Activated T-helper 1 cell treated with anti-CD3 and anti-CD28 coated beads, Interleukin-2, amount 50 U/mL, for 16 hours (primary cell): ENCODE measurements at places on chromosomes 5 and 9.

DNA sequence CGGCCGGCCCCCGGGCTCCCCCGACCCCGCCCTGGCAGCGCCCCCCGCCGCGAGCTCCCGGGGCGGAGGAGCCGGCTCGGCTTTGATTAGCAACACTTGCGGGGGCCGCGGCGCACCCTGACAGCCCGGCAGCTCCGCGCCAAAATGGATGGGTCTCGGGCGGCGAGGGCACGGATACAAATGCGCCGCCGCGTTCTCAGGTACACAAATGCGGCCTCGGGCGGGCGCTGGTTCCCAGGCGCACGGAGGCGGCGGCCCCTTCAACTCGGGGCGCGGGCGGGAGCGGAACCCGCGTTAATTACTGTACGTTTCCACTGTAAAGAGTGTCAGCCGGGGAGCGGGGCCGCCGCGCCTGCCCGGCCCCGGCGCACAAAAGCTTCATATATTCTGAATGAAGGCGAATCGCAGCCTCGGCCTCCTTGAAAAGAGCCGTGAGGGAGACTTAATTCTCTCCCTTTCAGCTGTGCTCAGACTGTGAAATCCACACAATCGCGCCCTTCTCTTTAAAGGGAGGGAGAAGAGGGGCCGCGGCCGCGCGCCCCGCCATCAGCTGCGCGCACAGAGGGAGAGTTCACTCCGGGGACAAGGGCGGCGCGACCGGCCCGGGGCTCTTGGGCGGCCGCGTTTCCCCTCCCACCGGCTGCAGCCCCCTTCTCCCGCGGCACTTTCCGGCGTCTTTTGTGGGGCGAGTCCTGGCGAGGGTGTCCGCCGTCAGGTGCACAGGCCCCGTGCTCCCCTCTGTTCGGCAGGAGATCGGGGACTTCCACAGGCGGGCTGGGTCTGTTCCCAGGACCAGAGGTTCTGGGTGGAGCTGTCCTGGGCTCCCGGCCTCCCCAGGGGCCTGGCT is 27.0 kb downstream of the MSX2 start:
- DNase-seq = no peak

GRCh38 chr5:39494107-39494510 is 69.3 kb upstream of the DAB2 start:
- no peak for DNase-seq

DNA sequence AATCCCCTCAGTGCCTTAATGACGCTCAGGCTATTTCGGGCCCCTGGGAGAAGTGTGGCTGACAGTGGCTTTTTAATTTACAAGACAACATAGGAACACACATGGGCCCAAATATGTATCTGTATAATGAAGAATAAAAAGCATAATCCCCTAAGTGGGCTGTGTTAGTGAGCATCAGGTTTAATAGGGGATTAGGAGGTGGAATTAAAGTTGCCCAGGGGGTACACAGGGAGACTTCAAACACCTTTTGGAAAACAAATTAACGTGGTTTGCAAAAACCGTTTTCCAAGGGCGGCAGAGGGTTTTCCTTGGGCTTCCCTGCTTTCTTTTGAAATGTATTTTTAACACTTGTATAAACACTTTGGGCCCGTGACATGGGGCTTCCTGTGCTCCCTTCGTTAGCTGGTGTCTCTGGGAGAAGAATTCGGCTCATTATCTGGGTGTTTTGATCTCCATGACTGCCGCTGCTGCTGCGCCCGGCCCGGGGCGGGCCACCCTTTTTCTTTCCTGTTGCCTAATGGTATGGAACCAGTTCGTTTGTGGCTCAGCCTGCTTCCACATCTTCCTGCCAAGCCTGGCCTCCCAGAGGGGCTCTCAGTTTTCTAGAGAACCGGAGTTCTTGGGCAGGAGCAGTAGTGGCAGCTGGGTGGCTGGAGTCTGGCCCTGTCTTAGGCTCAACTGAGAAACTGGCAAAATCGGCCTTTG is 173.0 kb downstream of the MACROH2A1 start:
- DNase-seq = no peak

DNA sequence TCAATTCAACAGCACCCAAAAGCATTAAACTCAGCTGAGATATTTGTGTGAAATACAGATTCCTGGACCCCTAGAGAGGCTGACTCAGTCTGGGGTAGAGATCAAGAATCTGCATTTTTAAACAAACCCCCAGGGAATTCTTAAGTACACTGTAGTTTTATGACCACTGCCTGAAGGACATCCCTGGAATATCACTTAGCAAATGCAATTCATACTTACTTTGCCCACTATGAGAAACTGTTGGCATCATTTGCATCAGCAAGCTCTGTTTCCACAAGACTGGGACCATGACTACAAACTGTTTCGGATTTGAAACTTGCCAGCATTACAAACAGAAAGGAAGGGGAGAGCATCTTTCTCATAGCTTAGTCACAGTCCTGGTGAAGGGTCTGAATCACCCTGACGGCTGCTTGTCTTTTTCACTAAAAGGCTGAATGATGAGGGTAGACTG is 63.7 kb downstream of the MLLT3 start:
- DNase-seq = no peak

DNA sequence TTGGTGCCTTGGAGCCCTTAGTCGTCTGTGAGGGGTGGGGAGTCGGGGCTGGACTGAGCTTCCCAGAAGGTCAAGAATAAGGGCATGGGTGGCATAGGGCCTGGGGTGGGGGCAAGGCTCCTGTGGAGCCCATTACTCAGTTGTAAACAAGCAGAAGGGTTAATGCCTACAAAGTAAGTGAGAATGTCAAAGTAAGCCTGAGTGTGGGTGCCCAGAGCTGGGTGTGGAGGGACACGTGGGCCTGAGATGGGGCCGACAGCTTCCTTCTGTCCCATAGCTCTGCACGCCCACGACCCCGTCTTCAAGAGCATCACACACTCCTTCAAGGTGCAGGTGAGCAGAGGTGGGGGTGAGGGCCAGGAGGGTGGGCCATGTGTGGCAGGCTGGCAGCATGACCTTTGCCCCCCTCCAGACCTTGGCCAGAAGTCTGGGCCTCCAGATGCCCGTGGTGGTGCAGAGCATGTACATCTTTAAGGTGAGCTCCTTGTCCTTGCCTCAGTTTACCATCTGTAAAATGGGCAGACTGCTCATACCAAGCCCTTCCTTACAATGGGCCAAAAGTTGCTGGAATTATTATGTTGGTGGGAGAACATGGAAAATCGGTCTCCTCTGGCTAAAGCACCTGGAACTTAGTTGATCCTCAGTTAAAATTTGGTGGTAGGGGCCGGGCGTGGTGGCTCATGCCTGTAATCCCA is 11.1 kb downstream of the DOLK start:
- no peak for DNase-seq

- no peak for DNase-seq
Measured at GRCh38 chr9:109158651-109159050, 8.4 kb downstream of the FRRS1L start.

- DNase-seq = no peak
Measured at GRCh38 chr5:89241186-89241585, 358.2 kb upstream of the MEF2C start.

GRCh38 chr9:136051837-136052471 is 43.1 kb downstream of the NACC2 start:
- DNase-seq = no peak
